ENCODE measurements at places on chromosomes 16 and 17. TPM values are rescaled to one million over a fixed set of nuclear protein-coding genes. Genes with fewer than 3 reads are reported as not detected.

GRCh38 chr16:46922239-46922638, 38.1 kb downstream of the GPT2 start:
- no peaks in the 10 kb centered on the region for H3K27me3 ChIP-seq
- no peak for DNase-seq
- H3K4me1 ChIP-seq, result no peaks in the 10 kb centered on the region
- no peak overlapping the region for H3K27ac ChIP-seq

AGRP gene
- 8.3 TPM for polyA plus RNA-seq

CDH8 gene
- polyA plus RNA-seq, result 0.06 TPM

NPIPA5 gene
- polyA plus RNA-seq, result 28.8 TPM

DNA sequence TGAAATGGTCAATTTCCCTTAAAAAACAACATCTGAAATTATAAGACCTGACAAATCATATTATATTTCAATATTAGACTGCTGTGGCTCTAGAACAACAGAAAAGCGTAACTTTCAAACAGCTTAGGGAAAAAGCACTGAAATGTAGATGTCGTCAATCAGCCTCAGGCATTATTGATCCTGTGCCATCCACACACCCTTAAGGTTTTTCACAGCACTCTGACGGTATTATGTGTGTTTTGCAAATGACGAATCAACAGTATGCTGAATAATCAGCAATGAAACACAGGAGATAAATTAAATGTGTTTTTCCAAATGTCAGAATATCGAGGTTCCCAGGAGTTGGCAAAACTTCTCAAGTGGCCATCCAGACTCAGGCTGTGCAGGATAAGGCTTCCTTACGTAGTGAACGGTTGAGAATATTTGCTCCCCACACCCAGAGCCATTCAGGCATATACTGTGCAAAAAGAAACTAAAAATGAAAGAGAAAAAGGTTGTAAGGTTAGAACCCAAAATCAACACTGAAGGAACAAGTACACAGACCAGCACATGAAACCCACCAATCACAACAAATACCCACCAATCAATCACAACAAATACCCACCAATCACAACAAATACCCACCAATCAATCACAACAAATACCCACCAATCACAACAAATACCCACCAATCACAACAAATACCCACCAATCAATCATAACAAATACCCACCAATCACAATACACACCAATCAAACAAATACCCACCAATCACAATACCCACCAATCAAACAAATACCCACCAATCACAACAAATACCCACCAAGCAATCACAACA, 7.7 kb upstream of the MBTPS1 start:
- H3K4me3 ChIP-seq, result no peak overlapping the region
- no peaks in the 10 kb centered on the region for H3K27me3 ChIP-seq
- no peak overlapping the region for H3K27ac ChIP-seq

DNAAF1 gene
- 12.3 TPM for polyA plus RNA-seq

- H3K27ac ChIP-seq, result no peak overlapping the region
- H3K4me1 ChIP-seq, result no peaks in the 10 kb centered on the region
- H3K36me3 ChIP-seq, result no peaks in the 10 kb centered on the region
- DNase-seq, result no peak
- H3K27me3 ChIP-seq, result no peaks in the 10 kb centered on the region
- no peak overlapping the region for H3K4me3 ChIP-seq
These were observed 148.4 kb downstream of the SLC39A11 start for GRCh38 chr17:72943826-72944689.

DNA sequence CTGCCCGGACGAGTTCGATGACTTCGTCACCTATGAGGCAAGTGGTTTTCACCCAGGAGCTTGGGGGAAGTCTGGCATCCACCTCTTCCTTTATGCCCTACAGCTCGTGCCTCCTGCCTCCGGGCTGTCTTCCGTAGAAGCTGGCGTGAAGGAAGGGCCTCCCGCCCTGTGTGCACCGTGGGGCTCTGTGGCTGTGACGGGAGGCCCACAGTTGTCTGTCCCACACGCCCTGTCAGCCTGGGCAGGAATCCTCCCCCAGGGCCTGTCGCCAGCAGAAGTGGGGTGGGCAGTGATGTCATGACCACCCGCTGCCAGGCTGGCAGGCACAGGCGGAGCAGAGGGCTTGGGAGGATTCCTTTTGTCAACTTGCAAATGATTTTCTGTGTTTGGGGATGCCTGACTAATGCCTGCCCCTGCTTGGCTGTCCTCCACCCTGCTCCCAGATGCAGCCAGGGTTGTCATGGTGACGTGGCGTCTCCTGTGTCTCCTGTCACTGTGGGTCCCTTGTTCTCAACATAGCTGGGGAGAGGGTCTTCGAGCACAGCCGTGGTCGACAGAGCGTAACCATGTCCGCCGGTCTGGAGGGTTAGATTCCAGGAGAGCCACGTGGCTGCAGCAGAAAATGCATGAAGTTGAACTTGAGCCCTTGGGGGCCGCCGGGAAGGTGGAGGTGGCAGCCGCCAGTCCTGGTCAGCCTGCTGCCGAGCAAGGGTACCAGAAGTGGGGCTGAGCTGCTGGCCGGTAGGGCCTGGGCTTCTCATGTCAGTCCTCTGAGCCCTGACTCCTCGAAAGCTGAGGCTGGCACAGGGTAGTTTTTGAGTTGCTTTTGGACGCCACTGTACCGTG, 46.1 kb downstream of the RAB11FIP3 start:
- no peak overlapping the region for H3K27ac ChIP-seq
- H3K4me3 ChIP-seq, result no peak overlapping the region
- H3K36me3 ChIP-seq, result peaks cover 11% of the 10 kb centered on the region
- no peaks in the 10 kb centered on the region for H3K4me1 ChIP-seq
- no peak for DNase-seq
- H3K27me3 ChIP-seq, result no peaks in the 10 kb centered on the region

GRCh38 chr16:14106457-14106856, 35.3 kb downstream of the MRTFB start:
- H3K4me1 ChIP-seq, result peaks cover 41% of the 10 kb centered on the region
- no peak overlapping the region for H3K4me3 ChIP-seq
- no peak overlapping the region for H3K27ac ChIP-seq

DNA sequence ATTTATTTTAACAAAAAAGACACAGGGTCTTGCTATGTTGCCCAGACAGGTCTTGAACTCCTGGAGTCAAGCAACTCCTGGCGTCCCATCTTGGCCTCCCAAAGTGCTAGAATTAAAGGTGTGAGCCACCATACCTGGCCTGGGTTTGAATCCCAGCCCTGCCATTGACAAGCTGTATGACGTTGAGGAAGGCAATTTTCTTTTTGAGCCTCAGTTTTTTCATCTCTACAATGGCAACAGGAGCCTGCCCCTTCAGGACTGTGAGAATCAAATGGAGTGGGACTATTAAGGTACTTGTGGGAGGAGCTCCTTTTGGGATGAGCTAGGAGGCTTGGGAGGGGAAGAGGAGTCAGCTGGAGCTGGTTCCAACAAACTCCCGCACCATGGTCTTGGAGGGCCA, 6.2 kb downstream of the RARA start:
- DNase-seq, result no peak
- H3K4me3 ChIP-seq, result no peak overlapping the region
- no peaks in the 10 kb centered on the region for H3K27me3 ChIP-seq

- H3K27me3 ChIP-seq, result no peaks in the 10 kb centered on the region
- peak; percentile 33 for DNase-seq
- no peak overlapping the region for H3K4me3 ChIP-seq
- H3K27ac ChIP-seq, result peak overlapping the region; percentile 79
- peaks cover 5% of the 10 kb centered on the region for H3K4me1 ChIP-seq
These were observed 30.5 kb downstream of the SMPD3 start for GRCh38 chr16:68417711-68418301.

HOXB1 gene
- not detected for polyA plus RNA-seq

RABEP2 gene
- 20.0 TPM for polyA plus RNA-seq

- H3K27me3 ChIP-seq, result no peaks in the 10 kb centered on the region
- H3K4me3 ChIP-seq, result no peak overlapping the region
- peak; percentile 61 for DNase-seq
- H3K27ac ChIP-seq, result no peak overlapping the region
- H3K36me3 ChIP-seq, result no peaks in the 10 kb centered on the region
- H3K4me1 ChIP-seq, result no peaks in the 10 kb centered on the region
These were observed 461.6 kb upstream of the CDH11 start for GRCh38 chr16:65583498-65583897.

DNA sequence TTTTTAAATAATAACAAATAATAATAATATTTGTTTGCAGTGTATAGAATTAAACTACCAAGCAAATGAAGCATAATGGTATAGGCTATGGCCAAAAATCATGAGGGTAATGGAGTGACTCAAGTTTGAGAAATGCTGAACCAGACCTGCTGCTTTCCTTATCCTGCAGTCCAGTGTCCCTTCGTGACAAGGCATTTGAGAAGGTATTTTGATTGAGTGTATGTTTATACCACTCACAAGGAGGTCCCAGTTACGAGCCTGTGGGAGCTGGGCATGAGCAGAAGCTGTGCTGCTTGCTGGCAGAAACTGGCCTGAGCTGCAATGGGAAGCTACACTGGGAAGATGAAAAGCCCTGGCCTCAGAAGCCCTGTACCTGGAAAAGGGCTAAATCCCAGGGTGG, 50.3 kb downstream of the GNAO1 start:
- DNase-seq, result no peak
- H3K27me3 ChIP-seq, result no peaks in the 10 kb centered on the region
- no peak overlapping the region for H3K27ac ChIP-seq
- no peak overlapping the region for H3K4me3 ChIP-seq
- no peaks in the 10 kb centered on the region for H3K4me1 ChIP-seq

DNA sequence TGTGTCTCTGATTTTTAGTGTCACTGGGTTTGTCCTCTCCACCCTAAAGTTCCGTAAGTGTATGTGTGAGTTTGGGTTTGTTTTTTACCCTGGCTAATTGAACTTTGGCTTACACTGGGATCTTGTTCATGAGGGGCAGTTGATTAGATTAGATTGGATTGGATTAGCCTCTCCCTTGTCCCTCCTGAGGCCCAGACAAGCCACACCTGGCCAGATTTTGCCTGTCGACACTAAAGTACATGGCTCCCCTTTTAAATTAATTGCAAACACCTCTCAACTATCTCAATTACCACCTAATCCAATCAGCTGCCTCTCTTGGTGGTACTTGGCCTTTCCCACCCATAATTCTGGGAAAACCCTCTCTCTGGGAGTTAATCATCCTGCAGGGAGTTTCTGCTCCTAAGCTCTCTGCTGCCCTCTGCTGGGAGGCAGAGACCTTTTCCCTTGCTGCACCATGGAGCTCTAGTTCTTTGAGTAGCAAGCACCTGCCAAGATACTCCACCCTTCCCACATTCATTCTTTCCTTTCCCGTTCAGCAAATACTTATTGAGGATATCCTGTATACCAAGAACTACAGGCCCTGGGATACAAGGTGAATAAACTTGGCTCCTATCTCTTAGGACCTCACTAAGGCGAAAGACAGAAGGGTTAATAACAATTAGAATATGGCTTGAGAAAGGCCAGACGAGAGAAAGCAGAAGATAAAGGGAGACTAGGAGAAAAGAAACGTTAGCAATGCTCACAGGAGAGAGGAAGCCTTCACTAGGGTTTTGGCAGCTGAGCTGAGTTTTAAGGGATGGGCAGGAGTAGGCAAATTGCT, 60.0 kb upstream of the MPHOSPH6 start:
- no peaks in the 10 kb centered on the region for H3K27me3 ChIP-seq
- no peak overlapping the region for H3K4me3 ChIP-seq
- peak; percentile 69 for DNase-seq

DNA sequence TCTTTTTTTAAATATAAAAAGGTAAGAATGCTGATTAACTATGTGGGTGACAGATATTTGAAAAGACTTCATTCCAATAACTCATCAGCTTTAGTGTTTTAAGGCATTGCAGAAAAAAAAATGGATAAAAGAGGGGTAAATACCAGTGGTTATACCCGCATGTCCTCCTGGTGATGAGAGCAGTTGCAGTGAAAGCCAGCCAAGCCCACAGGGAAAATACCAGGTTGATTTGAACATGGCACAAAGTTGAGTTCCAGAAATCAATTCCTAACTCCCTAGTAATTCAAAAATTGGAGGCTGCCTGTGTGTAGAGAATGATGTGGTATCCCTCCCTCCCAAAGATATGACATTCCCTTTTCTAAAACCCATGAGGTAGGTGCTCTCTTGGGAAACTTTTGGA, 453.2 kb upstream of the SOX9 start:
- no peaks in the 10 kb centered on the region for H3K27me3 ChIP-seq
- no peak overlapping the region for H3K4me3 ChIP-seq
- H3K36me3 ChIP-seq, result no peaks in the 10 kb centered on the region
- H3K27ac ChIP-seq, result no peak overlapping the region
- H3K4me1 ChIP-seq, result no peaks in the 10 kb centered on the region

- peaks cover under 1% of the 10 kb centered on the region for H3K4me1 ChIP-seq
- no peaks in the 10 kb centered on the region for H3K36me3 ChIP-seq
- H3K27me3 ChIP-seq, result no peaks in the 10 kb centered on the region
- H3K4me3 ChIP-seq, result no peak overlapping the region
- no peak overlapping the region for H3K27ac ChIP-seq
These were observed 39.6 kb upstream of the MEOX1 start for GRCh38 chr17:43701318-43701743.

GRCh38 chr17:80270836-80271235, 10.2 kb downstream of the RNF213 start:
- H3K27me3 ChIP-seq, result no peaks in the 10 kb centered on the region
- H3K4me3 ChIP-seq, result no peak overlapping the region
- no peaks in the 10 kb centered on the region for H3K4me1 ChIP-seq
- no peak for DNase-seq
- H3K36me3 ChIP-seq, result peaks cover 16% of the 10 kb centered on the region

KRT40 gene
- 0.31 TPM for polyA plus RNA-seq

DNA sequence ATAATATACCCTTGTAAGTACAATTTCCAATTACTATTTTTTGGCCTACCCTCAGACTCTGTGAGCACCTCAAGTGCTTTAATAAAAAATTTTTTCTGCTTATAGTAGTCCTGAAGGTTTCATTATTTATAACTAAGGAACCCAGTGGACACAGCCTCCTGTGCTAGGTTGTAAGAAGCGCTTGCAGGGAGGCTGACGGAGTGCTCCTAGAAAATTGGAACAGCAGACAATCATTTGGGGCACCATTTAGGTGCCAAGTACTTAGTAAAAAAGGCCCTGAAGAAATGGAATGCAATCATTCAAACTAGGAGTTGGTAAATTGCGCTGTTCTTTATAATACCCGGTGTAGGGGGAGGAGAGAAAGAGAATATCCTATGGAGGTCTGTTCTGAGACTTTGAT, 19.8 kb downstream of the CA10 start:
- no peak for DNase-seq
- H3K4me1 ChIP-seq, result peaks cover 3% of the 10 kb centered on the region
- H3K36me3 ChIP-seq, result no peaks in the 10 kb centered on the region
- H3K27ac ChIP-seq, result no peak overlapping the region
- H3K27me3 ChIP-seq, result no peaks in the 10 kb centered on the region
- no peak overlapping the region for H3K4me3 ChIP-seq

Measured in lung (tissue), 17 donors.